Fibroblast of gingiva (primary cell): ENCODE measurements at places on chromosomes 7 and 10.

DNA sequence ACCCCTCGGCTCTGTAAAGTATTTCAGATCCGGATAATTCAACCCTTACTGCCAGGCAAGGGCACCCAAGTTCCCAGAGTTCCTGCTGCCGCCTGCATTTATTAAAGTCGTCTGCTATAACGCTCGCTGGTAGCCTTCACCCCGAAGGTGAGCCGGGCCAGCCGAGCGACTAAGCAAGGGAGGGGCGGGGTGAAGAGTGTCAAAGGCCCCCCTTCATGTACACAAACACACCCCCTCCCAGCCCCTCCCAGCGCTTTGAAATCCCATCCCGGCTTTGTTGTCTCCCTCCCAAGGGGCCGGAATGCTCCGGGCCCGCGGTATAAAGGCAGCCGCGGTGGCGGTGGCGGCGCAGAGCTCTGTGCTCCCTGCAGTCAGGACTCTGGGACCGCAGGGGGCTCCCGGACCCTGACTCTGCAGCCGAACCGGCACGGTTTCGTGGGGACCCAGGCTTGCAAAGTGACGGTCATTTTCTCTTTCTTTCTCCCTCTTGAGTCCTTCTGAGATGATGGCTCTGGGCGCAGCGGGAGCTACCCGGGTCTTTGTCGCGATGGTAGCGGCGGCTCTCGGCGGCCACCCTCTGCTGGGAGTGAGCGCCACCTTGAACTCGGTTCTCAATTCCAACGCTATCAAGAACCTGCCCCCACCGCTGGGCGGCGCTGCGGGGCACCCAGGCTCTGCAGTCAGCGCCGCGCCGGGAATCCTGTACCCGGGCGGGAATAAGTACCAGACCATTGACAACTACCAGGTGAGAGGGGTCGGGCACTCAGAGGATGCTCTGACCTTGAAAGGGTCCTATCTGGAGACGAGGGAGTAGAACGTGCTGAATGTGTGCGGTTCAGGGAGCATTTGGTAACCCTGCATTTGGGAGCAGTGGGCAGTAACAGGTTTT lies at the start of gene DKK1:
Gene DKK1, plus strand, starts transcription at position 349 of the 889 bp plus-strand sequence. Its CDS starts 154 bp downstream, at position 503.
- peak; percentile 80 for DNase-seq

DNA sequence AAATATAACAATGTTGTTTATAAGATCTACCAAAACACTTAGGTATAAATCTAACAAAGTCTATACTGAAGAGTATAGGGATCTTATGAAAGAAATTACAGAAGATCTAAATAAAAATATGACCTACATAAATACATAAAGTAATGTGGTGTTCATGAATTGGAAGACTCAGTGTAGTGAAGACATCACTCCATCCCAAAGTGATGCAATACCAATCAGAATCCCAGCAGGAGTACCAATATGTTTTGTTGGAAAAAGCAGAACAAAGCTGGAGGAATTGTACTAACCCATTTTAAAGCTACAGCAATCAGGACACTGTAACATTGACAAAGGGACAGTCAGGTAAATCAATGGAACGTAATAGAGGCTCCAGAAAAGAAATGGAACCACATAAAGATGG lies 76.4 kb downstream of the CCSER2 start:
- no peak for DNase-seq

DNA sequence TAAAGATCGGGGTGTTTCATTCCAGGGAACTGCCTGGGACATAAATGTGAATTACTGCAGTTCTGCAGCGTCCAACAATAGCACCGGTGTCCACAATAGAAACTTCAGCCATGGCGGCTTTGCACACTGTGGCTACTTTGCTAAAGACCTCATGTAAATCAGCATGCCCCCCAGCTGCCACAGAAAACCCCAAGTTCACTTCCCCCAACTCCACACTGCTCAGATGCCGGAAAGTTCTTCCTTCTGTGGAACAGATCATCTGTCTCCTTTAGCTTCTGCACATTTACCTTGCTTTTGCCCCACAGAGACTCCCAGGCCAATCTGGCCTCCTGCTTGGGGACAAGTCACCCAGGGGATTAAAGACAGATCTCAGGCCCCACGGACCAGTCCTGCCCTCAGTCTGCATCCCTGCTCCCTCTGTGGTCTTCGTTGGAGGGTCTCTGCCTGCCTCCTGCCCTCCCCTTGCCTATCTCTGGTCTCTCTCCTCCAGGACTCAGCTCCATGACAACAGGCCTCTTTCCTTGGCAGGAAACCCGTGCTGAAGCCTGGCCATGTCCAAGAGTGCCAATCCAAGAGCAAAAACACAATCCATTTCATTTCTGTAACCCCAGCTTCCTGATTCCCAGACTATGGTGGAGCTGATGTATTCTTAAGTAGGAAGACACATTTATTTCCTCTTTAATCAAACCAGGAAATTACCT lies 403.2 kb downstream of the RPS24 start:
- DNase-seq: no peak

GRCh38 chr7:668139-668931 lies 58.2 kb upstream of the DNAAF5 start:
- DNase-seq: peak; percentile 75

DNA sequence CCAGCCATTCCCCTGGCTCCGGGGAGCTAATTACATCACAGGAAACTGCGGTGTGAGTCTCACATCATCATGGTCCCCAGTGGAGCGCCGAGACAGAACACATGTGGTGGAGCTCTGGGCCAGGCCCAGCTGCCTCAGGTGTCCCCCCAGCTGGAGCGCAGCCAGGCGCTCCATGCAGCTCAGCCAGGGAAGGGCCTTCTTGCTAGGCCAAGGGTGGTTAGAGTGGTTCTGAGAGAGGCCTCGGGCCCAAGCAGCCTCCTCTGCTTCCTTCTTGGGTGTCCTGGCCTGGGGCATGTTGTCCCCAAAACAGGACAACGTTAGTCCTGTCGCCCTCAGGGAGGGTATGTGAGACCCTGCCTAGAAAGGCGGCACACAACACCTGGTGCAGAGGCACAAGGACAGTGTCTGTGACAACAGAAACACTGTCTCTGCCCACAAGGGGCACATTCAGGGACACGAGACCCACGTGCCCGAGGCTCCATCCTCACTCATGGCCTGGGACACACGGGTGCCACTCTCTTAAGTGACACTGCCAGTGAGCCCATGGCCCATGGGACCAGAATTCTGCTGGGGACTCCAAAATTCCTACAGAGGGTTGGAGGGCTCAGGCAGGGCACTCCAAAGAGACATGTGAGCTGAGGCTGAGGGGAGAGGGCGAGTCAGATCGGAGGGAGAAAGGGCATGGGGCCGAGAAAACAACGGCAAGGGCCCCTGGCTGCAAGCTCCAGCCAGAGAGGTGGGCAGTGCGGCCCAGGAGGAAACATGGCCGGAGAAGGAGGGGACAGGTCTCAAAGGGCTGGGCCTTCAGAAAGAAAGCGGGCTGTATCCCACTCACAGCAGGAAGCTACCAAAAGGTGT lies 37.0 kb upstream of the RET start:
- no peak for DNase-seq

DNA sequence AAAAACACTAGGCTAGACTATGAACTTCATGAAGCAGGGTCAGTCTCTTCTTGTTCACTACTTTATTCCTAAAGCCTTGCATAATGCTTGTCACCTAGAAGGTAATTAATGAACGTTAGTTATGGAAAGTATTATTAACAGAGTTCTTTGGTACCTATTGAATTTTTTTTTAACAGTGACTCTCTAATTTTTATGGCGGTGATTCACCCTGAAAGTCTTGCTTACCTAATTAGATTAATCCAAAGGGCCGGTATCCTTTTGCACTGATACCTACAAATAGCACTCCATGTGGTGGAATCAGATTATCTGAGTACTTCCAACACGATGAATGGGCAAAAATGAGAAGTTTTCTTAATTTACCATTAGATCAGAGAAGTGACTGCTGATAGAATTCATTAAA lies 31.7 kb downstream of the STAM start:
- no peak for DNase-seq
